ENCODE measurements at places on chromosomes 12 and 14. TPM values are rescaled to one million over a fixed set of nuclear protein-coding genes. Genes with fewer than 3 reads are reported as not detected.

GRCh38 chr12:70724444-70724843, 87.2 kb upstream of the PTPRB start:
- no peaks in the 10 kb centered on the region for H3K27me3 ChIP-seq
- peaks cover 6% of the 10 kb centered on the region for H3K36me3 ChIP-seq
- no peaks in the 10 kb centered on the region for H3K4me1 ChIP-seq
- no peak for DNase-seq
- no peak overlapping the region for H3K27ac ChIP-seq

DNA sequence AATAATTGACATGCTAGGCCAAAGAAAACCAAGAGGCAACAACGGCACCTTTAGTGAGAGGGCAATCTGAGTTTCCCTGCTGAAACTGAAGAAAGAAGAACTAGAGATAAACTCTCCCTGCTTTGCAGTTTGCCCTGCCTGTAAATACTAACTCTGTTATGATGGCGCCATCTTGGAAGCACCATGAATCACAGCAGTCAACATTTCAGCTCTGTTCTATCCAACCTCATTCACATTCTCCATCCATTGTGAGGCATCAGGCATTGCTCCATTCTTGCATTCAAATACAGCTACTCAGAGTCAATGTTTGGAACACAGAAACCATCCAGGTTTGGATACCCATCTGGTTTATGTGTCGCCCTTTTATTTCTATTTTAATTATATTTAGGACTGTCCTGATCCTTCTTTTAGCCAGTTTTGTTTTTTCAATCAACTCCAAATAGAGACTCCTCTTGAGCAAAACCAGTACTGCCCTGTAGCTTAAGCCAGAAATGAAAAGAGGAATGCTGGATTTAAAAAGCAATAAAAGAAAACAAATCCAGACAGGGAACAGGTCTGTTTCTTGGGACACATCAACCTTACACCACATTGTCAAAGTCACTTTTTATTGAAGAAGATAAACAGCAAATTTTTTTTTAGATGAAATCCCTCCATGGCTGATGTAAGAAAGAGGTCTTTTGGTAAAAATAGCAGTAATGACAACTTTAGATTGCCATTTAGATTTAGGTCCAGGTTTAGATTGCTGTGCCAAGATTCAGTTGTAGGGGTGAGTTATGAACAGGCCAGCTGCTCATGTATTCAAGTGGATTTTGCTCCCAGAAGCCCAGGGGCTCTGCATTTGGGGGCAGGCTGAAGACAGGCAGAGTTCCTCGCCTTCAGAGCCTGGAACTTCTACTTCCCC, 33.3 kb upstream of the PPM1A start:
- no peak overlapping the region for H3K27ac ChIP-seq
- no peak overlapping the region for H3K4me3 ChIP-seq
- DNase-seq: no peak
- no peaks in the 10 kb centered on the region for H3K4me1 ChIP-seq
- H3K36me3 ChIP-seq: no peaks in the 10 kb centered on the region

Gene SCN8A
- 7.2 TPM for total RNA-seq

GRCh38 chr14:94306047-94306978, 13.2 kb upstream of the SERPINA10 start:
- no peaks in the 10 kb centered on the region for H3K4me1 ChIP-seq
- DNase-seq: no peak
- H3K27me3 ChIP-seq: no peaks in the 10 kb centered on the region
- peaks cover 10% of the 10 kb centered on the region for H3K36me3 ChIP-seq

DNA sequence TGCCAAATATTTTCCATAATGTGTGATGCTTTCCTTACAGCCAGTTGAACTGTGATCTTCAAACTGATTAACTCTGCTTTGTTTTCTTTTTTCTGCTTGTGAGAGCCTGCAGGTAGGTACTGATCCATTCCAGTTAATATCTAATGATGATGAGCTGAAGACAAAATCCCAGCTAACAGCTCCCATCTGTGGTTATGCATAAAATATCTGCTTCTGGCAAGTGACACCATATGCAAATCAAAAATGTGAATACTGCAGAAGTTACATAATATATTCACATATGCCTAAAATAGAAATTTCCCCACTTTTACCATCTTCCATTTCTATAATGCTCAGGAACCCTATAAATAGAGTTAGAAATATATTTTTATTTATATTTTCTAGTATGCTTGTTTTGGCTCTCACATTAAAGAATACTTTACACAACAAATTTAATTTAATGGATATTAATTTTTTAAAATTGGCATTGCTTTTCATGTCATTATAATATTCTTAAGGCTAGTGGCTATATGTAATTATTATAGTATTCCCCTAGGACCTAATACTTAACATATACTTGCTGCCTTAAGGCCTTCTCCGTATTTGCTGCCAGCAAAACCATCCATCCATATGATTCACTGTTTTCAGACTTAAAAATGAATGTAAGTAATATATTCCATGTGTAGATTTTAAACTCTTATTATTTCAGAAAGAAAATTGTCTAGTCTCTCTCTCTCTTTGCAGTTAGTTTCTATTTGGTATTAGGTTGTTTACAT, 83.8 kb downstream of the CCER1 start:
- H3K4me1 ChIP-seq: no peaks in the 10 kb centered on the region
- H3K27me3 ChIP-seq: no peaks in the 10 kb centered on the region
- DNase-seq: no peak
- H3K36me3 ChIP-seq: no peaks in the 10 kb centered on the region
- H3K27ac ChIP-seq: no peak overlapping the region

GRCh38 chr12:109488051-109488665, 10.7 kb downstream of the UBE3B start:
- H3K4me3 ChIP-seq: no peak overlapping the region
- H3K4me1 ChIP-seq: no peaks in the 10 kb centered on the region
- no peak overlapping the region for H3K27ac ChIP-seq

Gene FAM186B
- total RNA-seq: 0.29 TPM

Gene RD3L
- not detected for total RNA-seq

Gene GARIN6
- not detected for total RNA-seq

Gene HOXC5
- total RNA-seq: 0.20 TPM

- no peaks in the 10 kb centered on the region for H3K4me1 ChIP-seq
- no peak overlapping the region for H3K4me3 ChIP-seq
- peaks cover 99% of the 10 kb centered on the region for H3K27me3 ChIP-seq
- no peak for DNase-seq
Measured at GRCh38 chr12:113693693-113694092, 222.0 kb upstream of the LHX5 start.

DNA sequence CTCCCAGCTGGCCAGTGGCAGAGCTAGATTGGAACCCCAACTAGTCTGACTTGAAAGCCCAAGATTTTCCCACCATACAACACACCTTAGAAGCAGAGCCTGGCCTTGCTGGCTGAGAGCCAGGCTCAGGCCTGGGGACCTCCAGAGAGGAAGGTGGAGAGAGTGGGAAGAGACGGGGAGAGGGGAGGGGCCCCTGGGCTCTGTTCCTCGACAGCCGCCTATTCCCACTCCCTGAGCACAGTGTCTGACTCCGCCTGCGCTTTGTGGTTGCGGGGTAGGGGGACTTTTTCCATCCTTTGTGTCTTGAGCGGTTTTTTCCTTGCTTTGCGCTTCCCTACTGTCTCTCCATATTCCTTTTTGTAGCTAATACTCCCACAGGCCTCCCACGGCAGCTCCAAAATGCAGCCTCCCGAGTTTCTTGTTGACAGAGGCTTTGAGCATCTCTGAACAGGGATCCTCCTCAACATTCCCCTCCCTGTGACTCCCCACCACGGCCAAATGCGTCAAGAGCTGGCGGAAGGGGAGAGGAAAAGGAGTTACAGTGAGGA, 4.0 kb upstream of the KCNH3 start:
- peaks cover 9% of the 10 kb centered on the region for H3K4me1 ChIP-seq
- H3K27ac ChIP-seq: no peak overlapping the region
- no peak for DNase-seq
- H3K27me3 ChIP-seq: peaks cover 16% of the 10 kb centered on the region
- no peak overlapping the region for H3K4me3 ChIP-seq

Gene SIX1
- 6.7 TPM for total RNA-seq

- peaks cover 41% of the 10 kb centered on the region for H3K36me3 ChIP-seq
- H3K4me3 ChIP-seq: no peak overlapping the region
- no peak overlapping the region for H3K27ac ChIP-seq
- H3K4me1 ChIP-seq: no peaks in the 10 kb centered on the region
- DNase-seq: no peak
- no peaks in the 10 kb centered on the region for H3K27me3 ChIP-seq
Measured at GRCh38 chr14:21352587-21352986, 31.2 kb downstream of the SUPT16H start.

Gene CD69
- total RNA-seq: 1.7 TPM

Gene ANO2
- total RNA-seq: not detected

DNA sequence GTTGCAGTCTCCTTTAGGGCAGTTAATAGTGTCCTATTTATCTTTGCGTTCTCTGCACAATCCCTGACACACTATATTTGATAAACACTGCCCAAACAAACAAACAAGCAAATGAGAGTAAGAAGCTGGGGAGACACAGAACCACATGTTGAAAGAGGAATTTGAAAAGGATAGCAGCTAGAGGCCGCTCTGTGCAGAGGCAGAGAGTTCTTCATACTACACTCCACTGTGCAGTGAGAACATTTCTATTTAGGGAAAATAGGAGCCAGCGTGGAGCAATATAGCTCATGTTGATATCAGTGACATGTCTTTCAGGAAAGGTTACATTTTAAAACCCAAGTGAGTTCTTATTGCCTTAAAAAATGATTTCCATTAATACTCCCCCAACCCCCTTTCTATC, 140.3 kb upstream of the SEL1L start:
- H3K27ac ChIP-seq: no peak overlapping the region
- no peaks in the 10 kb centered on the region for H3K4me1 ChIP-seq
- no peaks in the 10 kb centered on the region for H3K27me3 ChIP-seq
- no peaks in the 10 kb centered on the region for H3K36me3 ChIP-seq

DNA sequence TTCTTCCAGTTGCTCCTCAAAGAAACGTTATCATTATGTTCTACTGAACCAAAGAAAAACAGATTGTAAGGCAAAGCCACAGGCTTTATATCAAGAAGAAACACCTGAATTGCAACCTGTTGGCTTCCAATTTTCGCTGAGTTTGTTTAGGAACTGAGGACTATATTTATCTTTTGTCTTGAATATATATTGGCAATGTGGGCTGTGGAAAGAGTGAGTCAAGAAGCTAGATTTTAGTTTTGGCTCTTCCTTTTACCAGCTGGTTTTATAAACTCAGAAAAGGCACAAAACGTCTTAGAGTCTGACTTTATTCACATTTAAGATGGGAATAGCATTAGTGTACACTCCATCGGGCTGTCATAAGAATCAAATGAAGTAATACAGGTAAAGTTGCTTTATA, 10.4 kb upstream of the PTHLH start:
- peaks cover 14% of the 10 kb centered on the region for H3K27me3 ChIP-seq
- DNase-seq: no peak
- no peaks in the 10 kb centered on the region for H3K36me3 ChIP-seq
- H3K27ac ChIP-seq: no peak overlapping the region
- no peak overlapping the region for H3K4me3 ChIP-seq
- peaks cover 9% of the 10 kb centered on the region for H3K4me1 ChIP-seq

Gene EPS8
- 97.5 TPM for total RNA-seq

- no peak overlapping the region for H3K27ac ChIP-seq
- H3K27me3 ChIP-seq: no peaks in the 10 kb centered on the region
- H3K4me3 ChIP-seq: no peak overlapping the region
- H3K4me1 ChIP-seq: peaks cover 11% of the 10 kb centered on the region
- H3K36me3 ChIP-seq: peaks cover 23% of the 10 kb centered on the region
- DNase-seq: no peak
Measured at GRCh38 chr12:118361889-118362288, 10.8 kb downstream of the TAOK3 start.

- H3K27ac ChIP-seq: no peak overlapping the region
- H3K36me3 ChIP-seq: no peaks in the 10 kb centered on the region
- H3K27me3 ChIP-seq: peaks cover 64% of the 10 kb centered on the region
- H3K4me1 ChIP-seq: no peaks in the 10 kb centered on the region
- H3K4me3 ChIP-seq: no peak overlapping the region
- no peak for DNase-seq
Measured at GRCh38 chr14:104321802-104322130, 183.4 kb downstream of the KIF26A start.

Gene COCH
- 10.3 TPM for total RNA-seq

DNA sequence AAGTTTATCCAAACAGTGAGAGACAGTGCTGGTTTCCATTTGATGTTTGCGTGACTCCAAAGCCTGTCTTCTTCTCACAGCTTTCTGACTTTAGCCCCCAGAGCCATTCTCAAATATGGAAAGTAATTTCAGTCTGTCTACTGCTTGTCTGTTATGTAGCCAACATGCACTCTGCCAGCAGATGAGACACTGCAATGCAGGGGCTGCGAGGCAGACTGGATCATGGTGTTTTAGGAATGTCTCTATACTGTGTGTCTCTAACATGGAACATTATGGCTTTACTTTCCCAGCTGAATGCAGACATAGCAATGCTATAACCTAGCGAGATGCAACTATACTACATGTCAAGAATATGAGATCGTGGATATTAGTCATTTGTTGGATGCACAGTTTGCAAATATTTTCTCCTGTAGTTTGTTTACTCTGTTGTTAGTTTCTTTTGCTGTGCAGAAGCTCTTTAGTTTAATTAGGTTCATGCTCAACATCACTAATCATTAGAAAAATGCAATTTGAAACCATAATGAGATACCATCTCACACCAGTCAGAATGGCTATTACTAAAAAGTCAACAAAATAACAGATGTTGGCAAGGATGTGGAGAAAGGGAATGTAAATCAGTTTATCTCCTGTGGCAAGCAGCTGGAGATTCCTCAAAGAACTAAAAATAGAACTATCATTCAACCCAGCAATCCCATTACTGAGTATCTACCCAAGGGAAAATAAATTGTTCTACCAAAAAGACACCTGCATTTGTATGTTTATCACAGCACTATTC, 235.8 kb upstream of the TMTC1 start:
- no peak for DNase-seq
- H3K36me3 ChIP-seq: no peaks in the 10 kb centered on the region
- H3K27ac ChIP-seq: no peak overlapping the region
- H3K27me3 ChIP-seq: peaks cover 17% of the 10 kb centered on the region

- H3K36me3 ChIP-seq: no peaks in the 10 kb centered on the region
- DNase-seq: no peak
- no peak overlapping the region for H3K27ac ChIP-seq
- H3K4me1 ChIP-seq: no peaks in the 10 kb centered on the region
- peaks cover 85% of the 10 kb centered on the region for H3K27me3 ChIP-seq
Measured at GRCh38 chr12:104055686-104056388, 5.8 kb upstream of the GLT8D2 start.

DNA sequence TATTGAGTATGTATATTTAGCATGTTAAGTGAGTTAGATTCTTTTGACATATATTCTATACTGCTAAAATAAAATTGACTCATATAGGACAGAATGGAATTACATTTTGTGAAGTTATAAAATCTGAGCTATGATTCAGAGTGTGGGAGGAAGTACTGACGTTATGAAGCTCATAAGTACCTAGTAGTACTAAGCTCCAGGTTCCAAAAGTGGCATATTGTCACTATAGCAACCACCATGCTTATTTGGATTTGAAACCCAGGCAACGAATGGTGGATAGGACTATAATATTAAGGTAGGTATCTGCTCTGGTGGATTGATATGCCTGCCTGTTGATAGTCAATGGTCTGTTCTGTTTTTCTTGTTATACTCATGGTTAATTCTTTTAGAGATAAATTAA, 2.2 kb upstream of the FBXO33 start:
- H3K4me3 ChIP-seq: no peak overlapping the region
- H3K4me1 ChIP-seq: peaks cover 15% of the 10 kb centered on the region
- H3K36me3 ChIP-seq: peaks cover 36% of the 10 kb centered on the region
- H3K27me3 ChIP-seq: no peaks in the 10 kb centered on the region
- DNase-seq: no peak

Gene CD163L1
- total RNA-seq: 14.2 TPM

GRCh38 chr12:9925705-9926393, 6.3 kb downstream of the CLEC2A start:
- H3K36me3 ChIP-seq: no peaks in the 10 kb centered on the region
- DNase-seq: peak; percentile 5
- peaks cover 4% of the 10 kb centered on the region for H3K27me3 ChIP-seq
- peak overlapping the region; percentile 47 for H3K4me3 ChIP-seq
- no peak overlapping the region for H3K27ac ChIP-seq

Gene ABHD12B
- not detected for total RNA-seq
